ENCODE measurements at places on chromosomes 7 and 10. TPM values are rescaled to one million over a fixed set of nuclear protein-coding genes. Genes with fewer than 3 reads are reported as not detected.

Gene OPN1SW
- not detected for total RNA-seq

Gene MACROH2A2
- total RNA-seq, result 18.8 TPM

Gene COL1A2
- total RNA-seq, result 21.9 TPM

Gene FEZF1
- not detected for total RNA-seq

Gene GARIN1A
- total RNA-seq, result 0.84 TPM

DNA sequence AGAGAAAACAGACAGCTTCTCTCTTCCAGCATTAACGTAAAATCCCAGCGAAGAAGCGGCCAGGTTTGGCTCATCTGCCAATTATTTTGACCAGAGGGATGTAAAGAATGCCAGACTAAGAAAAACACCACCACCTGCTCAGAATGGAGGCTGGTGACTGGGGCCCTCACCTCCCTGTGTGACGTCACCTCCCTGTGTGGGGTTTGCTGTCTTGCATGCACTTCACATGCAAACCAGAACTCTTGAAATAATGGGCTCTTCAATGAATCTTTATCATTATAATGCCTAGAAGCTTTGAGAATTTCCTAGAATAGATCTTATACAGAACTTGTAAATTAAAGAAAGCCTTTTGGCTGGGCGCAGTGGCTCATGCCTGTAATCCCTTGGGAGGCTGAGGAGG lies 101.8 kb upstream of the WAC start:
- no peak for ATAC-seq

DNA sequence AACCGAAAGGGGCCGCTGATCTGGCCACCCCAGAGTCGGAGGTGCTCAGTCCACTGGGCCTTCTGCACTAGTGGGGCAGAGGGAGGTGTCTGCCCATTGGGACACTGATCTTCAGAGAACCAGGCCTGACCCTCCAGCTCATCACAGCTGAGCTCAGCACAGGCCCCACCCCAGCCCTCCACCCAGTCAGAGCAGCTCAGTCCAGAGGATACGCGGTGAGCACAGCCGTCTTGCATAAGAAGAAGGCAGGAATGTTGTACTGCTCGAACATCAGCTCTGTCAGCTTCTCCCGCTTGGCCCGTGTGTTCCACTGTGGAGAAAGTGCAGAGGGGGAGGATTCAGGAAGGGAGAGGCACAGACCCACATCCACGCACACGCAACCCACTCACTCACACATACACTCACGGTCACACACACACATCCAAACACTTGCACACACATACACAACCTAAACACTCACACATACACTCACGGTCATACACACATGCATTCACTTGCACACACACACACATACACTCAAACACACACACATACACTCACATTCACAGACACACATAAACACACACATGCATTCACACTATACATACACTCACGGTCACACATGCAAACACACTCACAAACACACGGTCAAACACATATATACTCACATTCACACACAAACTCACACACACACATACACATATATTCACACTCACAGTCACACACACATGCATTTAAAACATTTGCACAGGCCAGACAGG lies 6.3 kb downstream of the ACTL6B start:
- peak; percentile 91 for ATAC-seq

DNA sequence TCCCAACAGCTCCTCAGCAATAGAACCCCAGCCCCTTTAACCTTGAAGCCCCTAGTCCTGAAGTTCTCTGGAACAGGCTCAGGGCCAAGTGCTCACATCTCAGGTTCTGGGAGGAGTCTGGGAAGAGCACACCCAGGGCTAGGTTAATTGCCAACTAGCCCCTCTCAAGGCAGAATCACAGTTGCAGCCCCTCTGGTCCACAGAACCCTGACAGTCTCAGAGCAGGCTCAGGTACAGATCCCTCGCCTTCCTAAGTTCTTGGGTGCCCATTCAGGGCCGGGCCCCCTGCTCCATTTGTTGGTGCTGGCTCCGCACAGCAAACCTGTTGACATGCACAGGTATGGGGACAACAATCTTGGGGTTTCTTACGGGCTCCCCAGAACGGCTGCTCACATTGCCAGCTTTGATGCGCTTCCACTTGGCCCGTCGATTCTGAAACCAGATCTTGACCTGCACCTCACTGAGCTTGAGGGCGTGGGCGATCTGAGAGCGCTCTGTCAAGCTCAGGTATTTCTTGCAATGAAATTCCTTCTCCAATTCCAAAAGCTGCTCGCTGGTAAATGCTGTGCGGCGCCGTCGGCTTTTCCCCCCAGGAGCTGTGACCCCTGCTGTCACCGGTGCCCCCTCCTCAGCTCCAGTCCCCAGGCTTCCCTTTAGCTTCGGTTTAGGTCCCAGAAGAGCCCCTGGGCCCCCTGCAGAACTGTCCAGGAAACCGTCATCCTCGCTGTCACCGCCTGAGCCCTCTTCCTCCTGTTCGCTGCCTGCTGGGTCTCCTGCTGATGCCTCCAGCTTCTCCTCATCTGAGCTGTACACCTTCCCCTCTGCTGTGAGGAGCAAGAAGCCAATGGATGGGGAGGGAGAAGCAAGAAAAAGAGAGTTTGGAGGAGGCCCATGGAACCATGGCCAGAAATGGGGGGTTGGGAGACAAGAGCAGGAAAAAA lies 18.9 kb downstream of the GBX1 start:
- ATAC-seq, result no peak

- ATAC-seq, result peak; percentile 54
Measured at GRCh38 chr7:70583965-70584883, 547.7 kb upstream of the GALNT17 start.

DNA sequence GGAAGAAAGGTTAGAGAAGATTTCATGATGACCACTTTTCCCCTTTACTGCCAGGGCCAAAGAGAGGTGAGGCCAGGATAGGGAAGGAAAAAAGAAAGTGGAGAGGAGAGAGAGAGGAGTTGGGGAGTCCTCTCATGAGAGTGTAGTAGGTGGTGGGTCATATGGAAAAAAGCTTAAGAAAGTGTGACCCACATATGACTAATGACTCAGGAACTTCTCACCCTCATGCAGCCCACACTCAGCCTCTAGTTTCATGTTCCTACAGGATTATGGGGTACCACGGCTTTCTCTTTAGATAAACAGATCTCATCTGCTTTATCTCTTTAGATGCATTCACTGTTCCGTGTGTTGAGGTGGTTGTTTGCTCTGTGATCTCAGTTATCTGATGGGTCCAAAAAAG lies 462.5 kb upstream of the IGFBP3 start:
- ATAC-seq, result no peak

- no peak for ATAC-seq
Measured at GRCh38 chr10:43160921-43161255, 22.6 kb downstream of the CSGALNACT2 start.

- no peak for ATAC-seq
Measured at GRCh38 chr7:147240468-147240867, 1123.9 kb downstream of the CNTNAP2 start.

GRCh38 chr10:93938140-93938539 lies 44.4 kb downstream of the SLC35G1 start:
- ATAC-seq, result no peak

DNA sequence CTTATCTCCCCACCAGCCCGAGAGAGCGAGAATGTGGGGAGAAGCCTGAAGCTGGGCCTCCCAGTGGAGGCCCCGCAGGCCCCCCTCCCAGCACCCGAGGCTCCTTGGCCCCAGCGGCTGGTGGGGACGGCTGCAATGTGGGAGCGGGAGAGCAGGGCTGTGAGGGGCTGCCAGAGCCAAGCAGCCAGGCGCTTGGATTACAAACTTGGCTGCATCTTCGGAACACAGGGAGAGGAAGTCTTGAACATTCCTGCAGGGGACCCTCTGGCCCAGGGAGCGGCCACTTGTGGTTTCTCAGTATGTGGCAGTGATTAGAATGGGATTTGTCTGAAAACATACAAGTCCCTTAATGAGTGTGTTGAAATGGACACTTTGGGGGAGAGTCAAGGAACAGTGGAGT lies 23.2 kb downstream of the ELN start:
- no peak for ATAC-seq

GRCh38 chr7:3009086-3009485 lies 34.6 kb downstream of the CARD11 start:
- no peak for ATAC-seq

DNA sequence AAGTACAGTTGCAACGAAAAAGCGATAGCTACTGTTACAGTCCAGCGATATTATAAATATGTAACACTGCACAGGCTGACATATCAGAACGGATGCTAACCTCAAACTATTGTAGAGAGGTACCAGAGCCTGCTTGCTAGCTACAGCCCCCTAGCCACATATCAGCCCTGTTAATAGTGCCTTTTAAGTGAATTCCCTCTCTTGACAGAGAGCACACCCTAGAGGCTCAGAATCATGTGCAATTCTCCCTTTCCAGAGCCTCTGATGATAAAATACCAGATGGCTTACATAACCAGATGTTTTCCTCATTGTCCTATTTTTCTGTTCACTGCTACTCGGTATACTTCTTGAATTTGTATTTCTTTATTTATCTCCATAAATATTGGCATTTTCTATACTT lies 960.7 kb upstream of the CELF2 start:
- no peak for ATAC-seq

DNA sequence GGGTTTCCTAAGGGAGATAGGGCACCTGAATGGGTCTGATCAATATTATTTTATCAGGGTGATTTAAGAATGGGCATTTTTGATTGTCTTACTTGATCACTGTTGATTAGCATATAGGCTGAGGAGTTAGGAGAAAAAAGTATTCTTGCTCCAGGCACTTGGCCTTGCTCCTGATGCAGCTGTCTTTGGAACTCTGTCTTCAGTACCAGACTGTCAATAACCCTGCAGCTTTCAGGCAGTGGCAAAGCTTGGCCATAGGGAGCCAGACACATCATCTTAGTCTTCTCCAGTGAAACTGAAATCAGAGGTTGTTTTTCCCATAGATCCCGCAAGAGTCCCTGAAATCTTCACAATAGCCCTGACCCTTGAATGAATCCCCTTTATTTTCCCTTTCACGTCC lies 47.2 kb downstream of the EXOC4 start:
- ATAC-seq, result no peak

DNA sequence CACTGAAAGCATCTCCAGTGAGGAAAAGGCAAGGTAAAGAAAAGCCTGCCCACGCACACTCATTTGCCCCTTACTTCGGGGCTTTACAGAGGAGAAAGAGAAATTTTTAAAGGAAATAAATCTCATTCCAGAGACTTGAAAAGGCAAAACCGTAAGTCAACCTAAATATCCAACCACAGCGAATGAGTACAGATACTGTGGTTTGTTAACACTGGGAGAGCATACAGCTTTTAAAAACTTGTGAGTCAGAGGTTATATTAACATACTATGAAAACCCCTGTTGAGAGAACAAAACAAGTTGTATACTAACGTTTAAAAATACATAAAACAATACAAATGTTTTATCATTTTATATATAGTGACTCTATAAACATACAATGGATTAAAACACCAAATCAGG lies 28.6 kb upstream of the ST7 start:
- ATAC-seq, result no peak

- ATAC-seq, result no peak
Measured at GRCh38 chr7:93053949-93054943, 63.5 kb downstream of the SAMD9 start.

GRCh38 chr10:131134001-131134576 lies 177.4 kb downstream of the TCERG1L start:
- ATAC-seq, result no peak

GRCh38 chr10:35492386-35493195 lies 112.5 kb upstream of the GJD4 start:
- peak; percentile 19 for ATAC-seq

- ATAC-seq, result no peak
Measured at GRCh38 chr10:34736976-34737771, 77.9 kb downstream of the PARD3 start.

DNA sequence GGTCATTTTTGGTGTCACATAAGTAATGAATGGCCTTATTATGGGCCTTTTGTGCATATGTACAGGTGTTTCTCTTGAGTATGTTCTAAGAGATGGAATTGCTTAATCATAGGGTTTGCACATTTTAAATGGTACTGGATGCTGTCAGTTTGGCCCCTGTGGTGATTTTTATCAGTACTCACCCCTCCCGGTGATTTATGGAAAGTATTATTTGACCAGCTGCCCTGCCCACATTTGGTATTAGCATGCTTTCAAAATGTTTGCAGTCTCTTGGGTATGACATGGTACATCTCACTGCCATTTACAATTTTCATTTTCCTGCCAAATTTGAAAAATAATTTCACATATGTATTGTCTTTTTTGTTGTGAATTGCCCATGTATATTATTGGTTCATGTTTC lies 427.7 kb downstream of the LRMDA start:
- no peak for ATAC-seq

DNA sequence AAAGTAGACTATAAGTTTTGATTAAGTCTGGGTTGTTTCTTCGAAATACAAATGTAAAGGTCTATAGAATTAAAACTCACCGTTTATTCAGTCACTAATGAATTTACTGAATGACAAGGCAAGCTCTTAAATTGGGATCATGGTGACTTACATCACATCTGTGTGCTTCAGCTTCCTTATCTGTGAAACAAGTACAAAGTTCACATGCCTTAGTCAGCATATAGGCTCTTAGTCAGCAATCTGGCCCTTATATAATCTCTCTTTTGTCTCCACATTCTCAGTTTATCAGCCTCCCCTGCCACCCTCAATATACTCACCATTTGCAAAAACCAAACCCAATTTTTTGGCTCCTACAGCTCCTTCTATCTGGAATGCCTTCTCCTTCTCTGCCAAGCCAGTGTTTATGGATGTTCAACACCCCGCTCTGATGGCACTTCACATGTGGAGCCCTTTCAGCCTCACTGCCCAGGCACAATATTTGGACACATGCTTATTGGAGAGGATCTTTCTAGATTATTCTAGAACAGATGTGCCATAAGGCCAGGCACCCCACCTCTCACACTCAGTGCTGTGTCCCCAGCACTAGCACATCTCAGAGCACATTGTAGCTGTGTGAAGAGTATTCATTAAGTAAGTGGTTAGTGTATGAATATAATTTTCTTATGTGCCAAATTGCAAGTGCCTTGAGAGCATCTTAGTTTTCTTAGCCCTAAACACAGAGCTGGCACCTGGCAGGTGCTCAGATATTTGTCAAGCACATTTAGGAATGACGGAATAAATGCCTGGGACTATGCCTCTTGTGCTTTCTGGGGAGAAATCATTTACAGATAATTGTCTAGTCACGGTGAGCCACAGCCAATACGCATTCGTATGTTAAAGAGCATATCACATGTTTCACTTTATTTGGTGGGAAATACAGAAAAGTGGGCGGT lies 9.8 kb upstream of the LAMB1 start:
- ATAC-seq, result peak; percentile 68

- ATAC-seq, result no peak
Measured at GRCh38 chr10:114872519-114873087, 51.0 kb downstream of the FHIP2A start.

DNA sequence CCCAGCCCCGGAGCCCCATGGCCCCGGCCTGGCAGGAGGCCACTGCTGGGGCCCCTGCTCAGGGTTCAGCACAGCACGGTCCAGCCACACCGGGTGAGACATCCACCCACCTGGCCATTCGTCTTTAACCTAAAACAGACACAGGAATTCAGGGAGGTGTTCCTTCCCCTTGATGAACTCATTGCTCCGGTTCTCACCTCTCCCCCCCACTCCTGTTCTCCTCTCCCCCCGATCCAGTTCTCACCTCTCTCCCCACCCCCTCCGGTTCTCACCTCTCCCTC lies 129.8 kb downstream of the DIP2C start:
- ATAC-seq, result no peak
